NCI-H510A (cell line): ENCODE measurements at places on chromosomes 16 and 17.

DNA sequence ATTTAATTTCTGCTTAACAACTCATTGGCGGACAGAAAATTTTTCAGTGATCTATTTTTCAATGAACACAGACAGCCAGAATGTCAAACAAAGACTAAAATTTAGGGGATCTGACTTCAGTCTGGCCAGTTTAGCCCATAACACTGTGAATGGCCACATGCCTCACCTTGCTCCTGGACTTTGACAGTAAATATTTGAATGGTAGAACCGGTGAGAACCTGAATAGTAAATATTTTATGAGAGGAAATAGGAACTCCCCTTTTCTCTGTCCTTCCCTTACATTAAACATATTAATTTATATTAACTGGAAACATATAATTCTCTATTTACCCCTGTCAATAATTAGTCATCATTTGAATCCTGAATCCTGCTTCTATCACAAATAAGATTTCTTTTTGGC lies 942.1 kb downstream of the KCNJ2 start:
- DNase-seq, result no peak

DNA sequence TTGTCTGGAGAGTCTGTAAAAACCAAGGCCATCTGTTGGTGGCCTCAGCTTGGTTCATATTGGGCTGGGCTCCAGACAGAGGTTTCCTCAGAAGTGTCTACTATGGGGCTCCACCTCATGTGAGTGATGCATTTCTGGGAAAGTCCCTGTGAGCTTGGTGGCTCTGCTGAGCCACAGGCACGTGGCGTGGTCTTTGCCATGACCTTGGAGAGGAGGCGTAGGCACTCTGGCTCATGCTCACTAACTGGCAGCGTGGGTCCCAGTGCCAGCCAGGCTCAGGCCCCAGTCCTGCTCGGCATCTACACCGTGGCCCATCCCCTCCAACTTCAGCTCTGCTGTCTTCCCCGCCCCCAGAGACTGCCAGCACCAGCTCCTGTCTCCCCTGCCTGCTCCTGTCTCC lies 10.7 kb upstream of the SMTNL2 start:
- DNase-seq, result no peak

- no peak for DNase-seq
Observed at GRCh38 chr17:73325527-73325842, 13.7 kb upstream of the CDC42EP4 start.

DNA sequence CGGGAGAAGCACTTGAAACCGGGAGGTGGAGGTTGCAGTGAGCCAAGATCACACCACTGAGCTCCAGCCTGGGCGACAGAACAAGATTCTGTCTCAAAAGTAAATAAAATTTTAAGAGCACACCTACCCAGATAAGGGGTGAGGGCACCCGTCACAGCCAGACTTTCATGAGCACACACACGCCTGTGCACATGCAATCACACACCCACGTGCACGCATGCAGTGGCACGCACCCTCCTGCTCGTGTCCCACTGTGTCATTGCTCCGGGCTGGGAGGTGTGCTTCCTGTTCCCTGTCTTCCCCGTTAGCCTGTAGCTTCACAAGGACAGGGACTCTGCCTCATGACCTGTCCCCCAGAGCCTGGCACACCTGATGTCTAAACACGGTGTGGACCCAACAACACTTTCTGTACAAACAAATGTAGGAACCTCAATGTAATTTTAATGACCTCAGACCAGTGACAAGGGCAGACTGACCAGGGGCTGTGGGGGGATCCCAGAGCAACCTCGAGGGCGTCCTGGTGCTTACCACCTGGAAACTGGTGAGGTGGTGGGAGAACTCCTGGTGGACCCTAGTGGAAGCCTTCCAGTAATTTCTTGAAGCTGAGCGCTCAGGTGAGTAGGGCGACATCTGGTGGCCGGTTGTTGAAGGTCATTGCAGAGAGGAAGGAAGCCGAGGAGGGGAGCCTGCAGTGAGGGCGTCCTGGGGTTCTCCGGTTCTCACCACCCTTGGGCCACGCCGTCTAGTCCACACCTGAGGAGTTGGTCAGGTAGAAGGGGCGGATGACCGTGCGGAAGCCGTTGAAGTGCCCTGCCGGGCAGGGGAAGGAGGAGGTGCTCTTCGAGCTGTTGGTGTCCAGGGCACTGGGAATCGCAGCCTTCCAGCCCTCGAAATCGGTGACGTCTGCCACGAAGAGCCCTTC lies 8.6 kb downstream of the LGALS3BP start:
- peak; percentile 27 for DNase-seq

- DNase-seq, result no peak
Observed at GRCh38 chr16:19283637-19284036, 1.9 kb upstream of the CLEC19A start.

DNA sequence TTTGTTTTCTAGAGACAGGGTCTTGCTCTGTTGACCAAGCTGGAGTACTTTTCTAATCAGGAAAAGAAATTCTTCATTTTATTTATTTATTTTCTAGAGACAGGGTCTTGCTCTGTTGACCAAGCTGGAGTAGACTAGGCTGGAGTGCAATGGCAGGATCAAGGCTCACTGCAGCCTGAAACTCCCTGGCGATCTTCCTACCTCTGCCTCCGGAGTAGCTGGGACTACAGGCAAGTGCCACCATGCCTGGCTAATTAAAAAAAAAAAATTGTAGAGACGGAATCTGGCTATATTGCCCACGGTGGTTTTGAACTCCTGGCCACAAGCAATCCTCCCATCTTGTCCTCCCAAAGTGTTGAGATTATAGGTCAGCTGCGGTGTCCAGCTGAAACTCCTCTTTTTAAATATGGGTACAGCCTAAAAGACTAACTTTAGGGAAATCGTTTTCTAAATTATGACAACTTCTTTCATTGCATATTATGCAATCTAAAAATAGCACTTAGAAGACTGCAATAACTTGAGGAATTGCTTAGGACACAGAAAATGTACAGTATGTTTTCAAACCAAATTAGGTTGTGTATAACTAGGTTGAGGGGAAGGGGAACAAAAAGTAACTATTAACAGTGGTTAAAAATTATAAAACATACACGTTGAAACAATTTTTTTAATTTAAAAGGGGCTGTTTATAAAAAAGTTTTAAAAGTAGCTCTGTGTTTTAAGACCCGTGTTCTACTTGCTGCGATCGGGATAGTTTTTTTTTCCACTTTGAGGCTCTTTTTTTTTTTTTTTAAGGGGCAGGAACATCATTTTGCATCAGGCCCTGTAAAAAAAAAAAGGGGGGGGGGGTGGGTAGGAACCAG lies 4.7 kb downstream of the PRAC1 start:
- no peak for DNase-seq

DNA sequence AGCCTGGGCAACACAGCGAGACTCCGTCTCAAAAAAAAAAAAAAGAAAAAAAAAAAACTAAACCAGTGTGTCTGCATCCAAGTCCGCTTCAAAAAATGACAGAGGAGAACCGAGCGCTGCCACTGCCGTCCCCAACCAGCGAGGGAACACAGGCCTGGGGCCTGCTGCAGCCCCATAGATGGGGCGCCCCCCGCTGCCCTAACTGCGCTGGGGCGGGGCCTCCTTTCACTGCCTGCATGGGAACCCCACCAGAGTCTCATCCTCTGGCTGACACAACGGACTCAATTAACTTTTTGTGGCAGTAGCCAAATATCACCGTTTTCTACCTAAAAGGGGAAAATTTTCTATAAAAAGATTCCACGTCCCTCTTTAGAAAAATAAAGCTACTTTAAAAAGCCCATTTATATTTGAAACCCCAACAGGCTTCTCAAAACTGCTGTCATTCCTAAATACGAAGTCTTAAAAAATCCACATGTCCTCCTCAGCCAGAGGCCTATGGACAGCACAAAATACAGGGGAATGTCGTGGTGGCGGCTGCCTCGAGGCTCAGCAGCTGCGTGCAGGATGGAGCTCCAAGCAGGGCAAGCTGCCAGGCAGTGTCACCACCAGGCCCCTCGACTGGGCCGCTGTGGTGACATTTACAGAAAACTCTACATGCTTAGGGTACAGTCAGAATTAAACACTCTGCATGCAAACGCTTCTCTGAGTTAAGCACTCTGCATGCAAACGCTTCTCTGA lies 30.3 kb downstream of the KLHDC4 start:
- no peak for DNase-seq

GRCh38 chr17:27563532-27563931 lies 67.5 kb upstream of the LGALS9 start:
- no peak for DNase-seq

GRCh38 chr16:15855704-15856003 lies 1.2 kb downstream of the MYH11 start:
- no peak for DNase-seq

- no peak for DNase-seq
Observed at GRCh38 chr17:846901-847843, 65.0 kb downstream of the MRM3 start.

DNA sequence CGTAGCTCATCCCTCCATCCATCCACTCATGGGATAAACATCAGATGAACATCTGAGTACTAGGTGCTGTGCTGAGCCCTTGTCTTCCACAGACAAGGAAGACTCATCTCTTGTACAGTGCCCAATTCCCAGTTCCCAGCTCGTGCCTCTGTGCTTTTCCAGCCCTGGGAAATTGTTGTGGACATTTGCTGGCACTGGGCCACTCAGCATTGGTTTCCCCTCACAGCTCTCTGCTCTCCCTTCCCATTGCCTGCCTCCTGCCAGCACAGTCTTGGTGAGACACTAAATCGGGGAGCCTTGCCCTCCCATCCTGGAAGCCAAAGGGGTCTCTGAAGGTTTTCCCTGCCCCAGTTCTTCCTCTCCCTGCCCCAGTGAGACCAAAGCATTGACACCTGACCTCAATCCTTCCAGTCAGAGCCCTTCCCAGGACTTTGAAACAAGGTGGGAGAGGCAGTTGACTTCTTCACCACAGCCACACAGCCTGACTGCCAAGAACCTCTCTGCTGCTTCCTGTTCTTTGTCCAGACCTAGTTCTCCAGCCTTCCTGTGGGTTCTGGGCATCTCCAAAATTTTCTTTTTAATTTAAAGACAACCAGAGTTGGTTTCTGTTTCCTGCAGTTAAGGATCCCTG lies 50.2 kb downstream of the WSB1 start:
- DNase-seq, result no peak

GRCh38 chr17:4235372-4236279 lies 28.2 kb downstream of the ANKFY1 start:
- DNase-seq, result no peak

GRCh38 chr17:20775331-20775730 lies 195.8 kb downstream of the CDRT15L2 start:
- DNase-seq, result no peak

DNA sequence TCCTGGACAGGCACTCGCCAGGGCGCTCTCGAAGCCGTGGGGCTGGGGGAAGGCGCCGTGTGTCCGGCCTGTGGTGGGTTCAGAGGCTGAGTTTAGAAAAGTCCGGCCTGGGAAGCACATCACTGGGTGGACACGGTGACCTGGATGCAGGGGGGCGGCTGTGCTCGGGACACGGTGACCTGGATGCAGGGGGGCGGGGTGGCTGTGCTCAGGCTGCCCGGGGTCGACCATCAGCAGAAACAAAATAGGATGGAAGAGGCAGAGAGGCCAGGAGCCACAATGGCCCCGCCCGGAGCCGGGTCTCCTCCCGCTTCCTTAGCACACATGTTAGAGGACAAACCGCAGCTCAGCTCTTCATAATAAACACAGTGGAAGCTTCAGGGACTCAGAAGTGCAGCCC lies 43.2 kb upstream of the GNG13 start:
- DNase-seq, result no peak

GRCh38 chr17:17575360-17576251 lies 15.9 kb downstream of the PEMT start:
- DNase-seq, result no peak

- no peak for DNase-seq
Observed at GRCh38 chr16:51155820-51156806, 5.0 kb upstream of the SALL1 start.

GRCh38 chr17:27635275-27635823 lies 4.4 kb downstream of the LGALS9 start:
- no peak for DNase-seq

- no peak for DNase-seq
Observed at GRCh38 chr16:26344976-26345375, 653.2 kb downstream of the HS3ST4 start.

GRCh38 chr17:19016881-19017280 lies 12.3 kb upstream of the FAM83G start:
- no peak for DNase-seq

DNA sequence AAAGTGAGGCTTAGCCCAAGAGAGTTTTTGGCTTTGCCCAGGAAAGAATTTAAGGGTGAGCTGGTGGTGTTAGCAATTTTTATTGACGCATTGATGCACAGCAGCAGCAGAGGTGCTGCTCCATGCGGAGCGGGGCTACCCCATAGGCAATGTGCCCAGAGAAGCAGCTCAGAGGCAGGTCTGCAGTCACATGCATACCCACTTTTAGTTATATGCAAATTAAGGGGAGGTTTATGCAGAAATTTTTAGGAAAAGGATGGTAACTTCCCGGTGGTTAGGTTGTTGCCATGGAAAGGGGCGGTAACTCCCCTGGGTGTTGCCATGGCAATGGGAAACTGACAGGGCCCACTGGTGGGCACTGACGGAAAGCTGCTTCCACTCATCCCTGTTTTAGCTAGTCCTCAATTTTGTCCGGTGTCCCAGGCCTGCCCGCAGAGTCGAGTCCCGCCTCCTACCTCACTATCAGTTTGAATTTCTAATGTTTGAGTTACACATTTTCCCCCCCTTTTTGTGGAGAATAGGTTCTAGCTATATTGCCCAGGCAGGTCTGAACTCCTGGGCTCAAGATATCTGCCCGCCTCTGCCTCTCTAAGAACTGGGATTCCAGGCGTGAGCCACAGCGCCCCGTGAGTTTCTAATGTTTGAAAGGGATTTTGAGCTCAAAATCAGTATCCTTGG lies 10.4 kb upstream of the GJD3 start:
- DNase-seq, result no peak

GRCh38 chr16:1908983-1909382 lies 9.2 kb downstream of the HS3ST6 start:
- DNase-seq, result no peak

GRCh38 chr16:84585886-84586285 lies 32.0 kb downstream of the COTL1 start:
- peak; percentile 47 for DNase-seq

DNA sequence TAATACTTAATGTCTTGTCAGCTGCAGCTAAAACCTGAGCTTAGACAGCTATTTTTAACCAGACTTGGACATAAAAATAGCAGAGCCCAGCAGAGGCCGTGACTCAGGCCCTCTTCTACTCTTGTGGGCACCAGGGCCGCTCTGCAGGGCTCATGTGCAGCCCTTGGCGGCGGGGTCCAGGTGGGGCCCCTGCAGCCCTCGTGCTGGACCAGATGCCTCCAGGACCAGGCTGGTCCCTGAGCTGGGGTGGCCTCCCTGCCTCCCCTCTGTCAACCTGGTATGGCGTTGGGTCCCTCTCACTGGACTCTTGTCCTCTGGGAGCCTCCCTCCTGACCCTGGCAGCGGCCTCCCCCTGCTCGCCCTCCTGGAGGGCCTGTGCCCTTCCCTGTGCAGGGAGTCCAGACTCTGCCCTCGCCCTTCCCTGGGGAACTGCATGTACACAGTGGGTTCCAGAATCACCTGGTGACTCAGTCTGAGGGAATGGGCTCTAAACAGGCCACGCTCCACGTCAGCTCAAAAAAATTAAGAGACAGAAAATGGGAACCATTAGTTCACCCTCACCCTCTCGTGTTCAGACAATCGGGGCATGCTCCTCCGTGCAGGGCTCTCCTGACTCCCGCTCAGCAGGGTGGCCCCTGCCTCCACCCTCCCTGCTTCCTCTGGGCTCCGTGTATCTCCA lies 9.7 kb downstream of the CDK5R1 start:
- DNase-seq, result no peak
